Stromal cell of bone marrow (primary cell): ENCODE measurements at places on chromosomes 7 and 10.

GRCh38 chr10:116043304-116043703 lies 229.7 kb downstream of the GFRA1 start:
- no peak for DNase-seq

- no peak for DNase-seq
These were observed 13.8 kb downstream of the LRRC4 start for GRCh38 chr7:128017460-128017859.

GRCh38 chr7:50824882-50825281 lies 42.2 kb upstream of the GRB10 start:
- DNase-seq: no peak

DNA sequence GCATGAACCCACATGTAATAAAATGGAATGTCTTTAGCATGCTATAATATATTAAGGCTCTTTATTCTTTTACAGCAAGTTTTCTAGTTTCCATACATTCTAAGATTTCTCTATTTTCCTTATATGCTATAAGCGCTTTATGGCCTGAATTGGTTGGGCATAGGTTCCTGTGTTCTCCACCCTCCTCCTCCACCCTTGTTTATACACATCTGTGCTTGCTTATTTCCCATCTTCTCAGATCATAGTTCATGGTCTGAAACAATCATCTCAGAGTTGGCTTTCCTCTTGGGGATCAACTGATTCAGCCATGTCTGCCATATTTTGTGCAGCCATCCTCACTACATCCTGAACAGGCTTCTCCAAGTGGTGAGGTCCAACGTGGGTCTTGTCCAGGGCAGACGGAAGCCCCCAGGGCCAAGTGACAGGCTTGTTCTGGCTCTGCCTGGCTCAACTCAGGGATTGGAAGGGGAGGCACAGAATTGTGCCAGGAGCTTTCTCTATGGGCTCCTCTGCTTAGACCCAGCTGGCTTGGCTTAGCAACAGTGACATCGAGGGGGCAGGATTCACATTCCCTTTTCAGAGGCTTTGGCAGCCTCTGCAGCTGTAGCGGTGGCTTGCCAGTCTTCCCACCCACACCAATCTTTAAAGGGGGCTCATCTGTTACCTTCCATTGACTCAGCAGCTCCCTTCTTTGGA lies 327.3 kb downstream of the PTEN start:
- no peak for DNase-seq

DNA sequence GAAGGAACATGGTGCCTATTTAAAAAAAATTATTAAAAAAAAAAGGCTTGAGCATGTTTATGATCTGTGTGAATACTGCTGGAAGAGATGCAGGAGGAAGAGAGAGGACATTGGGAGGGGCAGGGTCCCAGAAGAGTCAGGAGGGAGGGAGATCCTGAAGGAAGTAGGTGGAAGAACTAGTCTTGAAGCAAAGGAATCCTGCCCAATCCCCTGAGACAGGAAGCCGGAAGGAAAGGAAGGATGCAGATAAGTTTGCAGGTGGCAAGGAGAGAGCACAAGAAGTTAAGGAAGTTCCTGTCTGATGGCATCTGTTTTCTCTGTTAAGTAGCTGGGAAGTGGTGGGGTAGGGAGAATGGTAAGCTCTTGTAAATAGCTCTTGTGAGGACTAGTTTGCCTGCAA lies 318.5 kb downstream of the DOCK4 start:
- DNase-seq: no peak

DNA sequence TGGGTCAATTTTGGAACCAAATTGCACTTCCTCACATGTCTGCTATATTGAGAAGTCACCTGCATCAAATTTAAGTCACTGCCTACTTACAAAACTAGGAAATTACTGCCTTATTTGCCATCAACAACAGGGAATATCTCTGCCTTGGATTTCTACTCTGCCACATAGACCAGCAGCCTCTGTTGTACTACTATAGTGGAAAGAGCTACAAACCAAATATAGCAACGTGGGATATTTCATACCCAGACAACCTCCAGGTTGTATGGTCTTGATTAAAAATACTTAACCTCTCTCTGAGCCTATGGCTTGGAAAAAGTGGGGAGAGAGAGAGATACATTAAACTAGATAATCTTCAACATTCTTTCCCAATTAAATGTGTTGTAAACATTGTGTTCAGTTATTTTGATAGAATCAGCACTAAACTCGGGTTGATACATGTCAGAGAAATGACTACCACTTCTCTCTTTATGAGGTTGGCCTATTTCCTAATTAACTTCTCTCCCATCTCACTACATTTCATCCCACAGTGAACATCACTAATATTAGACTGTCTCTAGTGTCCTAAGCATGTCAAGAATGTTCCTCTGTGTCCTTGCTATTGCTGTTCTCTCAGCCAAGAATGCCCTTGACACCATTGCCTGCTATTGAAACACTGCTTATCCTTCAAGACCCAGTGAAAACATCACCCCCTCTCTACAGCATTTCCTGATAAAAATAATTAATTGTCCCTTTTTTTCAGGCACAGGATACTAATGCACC lies 421.2 kb downstream of the IPMK start:
- no peak for DNase-seq

GRCh38 chr10:71188201-71188600 lies 24.2 kb upstream of the UNC5B start:
- no peak for DNase-seq

- no peak for DNase-seq
These were observed 1.9 kb upstream of the RUFY2 start for GRCh38 chr10:68408898-68409518.

GRCh38 chr7:35524112-35524804 lies 170.7 kb downstream of the HERPUD2 start:
- no peak for DNase-seq

GRCh38 chr10:2682491-2682890 lies 384.9 kb upstream of the PFKP start:
- DNase-seq: no peak

DNA sequence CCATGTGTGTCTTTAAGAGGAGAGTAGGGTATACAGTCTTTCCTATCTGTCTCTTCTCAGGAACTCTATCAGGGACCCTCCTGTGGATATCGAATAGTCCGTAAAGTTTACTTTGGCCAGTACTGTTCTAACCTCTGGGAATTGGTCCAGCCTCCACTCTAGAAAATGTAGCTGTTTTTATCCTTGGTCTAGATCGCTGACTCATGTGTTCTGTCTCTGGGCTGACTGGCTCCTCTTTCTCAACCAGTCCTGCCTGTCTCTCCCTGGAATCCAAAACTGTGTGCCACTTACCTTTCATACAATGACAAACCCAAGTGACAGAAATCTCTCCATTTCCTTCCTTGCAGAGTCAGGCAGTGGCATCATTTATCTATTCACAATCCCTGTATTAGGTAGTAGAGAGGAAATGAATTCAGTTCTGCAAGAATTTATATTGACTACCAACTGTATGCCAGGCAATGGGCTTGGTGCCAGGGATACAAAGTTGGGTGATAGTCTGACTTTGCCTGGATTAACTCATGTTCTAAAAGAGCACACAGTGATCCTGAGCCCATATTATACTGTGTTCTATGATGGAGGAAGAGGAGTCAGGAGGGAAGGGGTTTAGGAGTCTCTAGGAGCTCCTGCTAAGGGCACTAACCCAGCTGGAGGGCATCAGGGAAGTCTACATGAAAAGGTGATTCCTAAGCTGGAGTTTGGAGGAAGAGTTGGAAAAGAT lies 232.7 kb downstream of the LRMDA start:
- DNase-seq: no peak

GRCh38 chr10:120421250-120421649 lies 35.8 kb upstream of the PLPP4 start:
- DNase-seq: no peak

GRCh38 chr7:3682028-3682710 lies 381.1 kb downstream of the SDK1 start:
- DNase-seq: no peak

DNA sequence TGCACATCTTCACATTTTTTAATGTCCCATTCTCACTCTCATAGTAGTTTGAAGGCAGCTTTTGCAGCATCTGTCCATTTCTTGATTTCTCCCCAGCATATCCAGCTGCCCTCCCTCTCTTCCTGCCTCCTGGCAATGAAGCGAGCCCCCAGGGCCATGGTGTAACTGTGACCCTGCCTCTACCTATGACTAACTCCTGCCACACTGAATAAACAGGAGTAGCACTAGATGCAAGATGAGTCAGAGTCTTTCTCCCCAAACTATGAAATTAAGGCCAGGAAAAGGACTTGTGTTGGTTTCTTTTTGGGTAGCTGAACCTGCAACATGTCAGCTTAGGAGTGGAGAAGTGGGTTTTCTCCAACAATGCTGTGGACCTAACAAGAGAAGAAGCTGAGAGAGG lies 329.0 kb downstream of the RNLS start:
- DNase-seq: peak; percentile 86

GRCh38 chr10:110269374-110270318 lies 35.1 kb downstream of the SMNDC1 start:
- DNase-seq: peak; percentile 35

GRCh38 chr10:55146032-55146431 lies 345.0 kb upstream of the PCDH15 start:
- no peak for DNase-seq

- no peak for DNase-seq
These were observed 161.4 kb downstream of the RAPGEF5 start for GRCh38 chr7:22195397-22196172.

- no peak for DNase-seq
These were observed 24.0 kb downstream of the ZEB1 start for GRCh38 chr10:31343009-31343408.

DNA sequence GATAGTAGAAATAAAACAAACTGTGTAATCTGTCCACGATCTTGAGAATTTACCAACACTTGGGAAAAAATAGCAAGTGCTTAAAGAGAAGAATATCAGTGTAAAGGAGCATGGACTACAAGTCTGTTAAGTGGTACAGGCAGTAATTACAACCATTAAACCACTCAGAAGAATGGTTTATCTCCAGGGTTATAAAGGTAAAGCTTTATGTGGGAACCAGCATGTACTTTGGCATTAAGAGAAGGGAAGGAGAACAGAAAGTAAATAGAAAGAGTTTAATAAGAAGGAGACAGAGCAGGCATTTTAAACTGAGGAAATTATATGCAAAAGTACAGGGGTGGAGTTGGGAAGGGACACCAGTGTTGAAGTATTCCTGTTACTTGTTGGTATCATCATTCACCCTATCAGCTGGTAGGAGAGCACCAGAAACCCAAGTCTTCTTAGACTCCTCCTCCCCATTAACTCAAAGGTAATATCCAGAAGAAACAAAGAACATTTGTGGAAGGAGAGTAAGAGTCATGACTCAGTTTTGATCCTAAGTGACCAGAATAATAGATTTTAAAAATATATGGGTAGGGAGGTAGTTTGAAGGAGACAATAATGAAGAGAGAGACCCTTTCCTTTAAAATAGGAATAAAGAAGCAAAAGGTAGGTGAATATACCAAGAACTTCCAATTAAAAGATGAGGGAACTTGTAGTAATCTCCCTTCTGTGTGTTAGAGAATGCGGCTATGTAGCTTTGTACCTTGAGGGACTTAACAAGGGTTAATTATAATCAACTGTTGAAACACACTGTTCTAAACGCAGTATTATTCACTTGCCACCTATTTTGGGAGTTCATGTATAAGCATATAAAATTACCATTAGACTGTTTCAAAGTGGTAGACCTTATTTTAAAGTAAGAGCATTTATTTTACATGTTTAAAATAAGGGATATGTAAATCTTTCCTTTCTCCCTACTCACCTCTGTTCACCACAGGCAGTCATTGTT lies 92.1 kb upstream of the STRIP2 start:
- no peak for DNase-seq

- DNase-seq: no peak
These were observed 71.3 kb upstream of the PODXL start for GRCh38 chr7:131627735-131628190.

DNA sequence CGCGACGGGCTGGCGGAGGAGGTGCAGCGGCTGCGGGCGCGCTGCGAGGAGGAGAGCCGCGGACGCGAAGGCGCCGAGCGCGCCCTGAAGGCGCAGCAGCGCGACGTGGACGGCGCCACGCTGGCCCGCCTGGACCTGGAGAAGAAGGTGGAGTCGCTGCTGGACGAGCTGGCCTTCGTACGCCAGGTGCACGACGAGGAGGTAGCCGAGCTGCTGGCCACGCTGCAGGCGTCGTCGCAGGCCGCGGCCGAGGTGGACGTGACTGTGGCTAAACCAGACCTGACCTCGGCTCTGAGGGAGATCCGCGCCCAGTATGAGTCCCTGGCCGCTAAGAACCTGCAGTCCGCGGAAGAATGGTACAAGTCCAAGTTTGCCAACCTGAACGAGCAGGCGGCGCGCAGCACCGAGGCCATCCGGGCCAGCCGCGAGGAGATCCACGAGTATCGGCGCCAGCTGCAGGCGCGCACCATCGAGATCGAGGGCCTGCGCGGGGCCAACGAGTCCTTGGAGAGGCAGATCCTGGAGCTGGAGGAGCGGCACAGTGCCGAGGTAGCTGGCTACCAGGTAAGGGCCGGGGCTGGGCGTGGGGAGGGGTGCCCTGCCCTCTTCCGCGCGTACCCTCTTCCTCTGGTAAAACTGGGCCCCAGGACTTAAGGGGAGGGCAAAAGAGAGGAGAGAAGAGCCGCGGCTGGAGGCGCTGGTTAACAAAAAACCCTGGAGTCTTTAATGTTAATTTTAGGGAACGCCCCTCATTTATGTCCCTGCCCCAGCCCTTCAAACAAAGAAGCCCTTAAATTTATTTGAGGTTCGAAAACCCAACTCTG lies 987 bp downstream of the INA start:
- DNase-seq: no peak

GRCh38 chr7:158204453-158204852 lies 383.2 kb downstream of the PTPRN2 start:
- DNase-seq: no peak

DNA sequence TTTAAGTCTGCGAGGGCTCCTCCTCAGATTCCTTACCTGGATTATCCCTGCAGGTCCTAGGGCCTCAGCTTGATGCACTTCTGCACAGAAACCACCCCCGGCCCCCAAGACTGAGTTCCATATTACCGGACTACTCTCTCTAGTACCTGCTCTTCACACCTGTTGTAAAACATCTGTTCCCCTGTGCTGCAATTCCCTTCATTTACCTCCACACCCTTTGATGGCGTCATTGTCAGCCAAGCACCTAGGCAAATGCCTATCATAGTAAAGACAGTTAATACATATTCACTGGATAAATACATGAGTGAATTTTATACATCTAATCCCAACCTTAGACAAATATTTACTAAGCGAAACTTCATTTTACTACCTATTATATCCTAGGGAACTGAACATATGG lies 275.5 kb downstream of the PLXDC2 start:
- DNase-seq: no peak

- no peak for DNase-seq
These were observed 269.2 kb upstream of the TCERG1L start for GRCh38 chr10:131580674-131581073.

DNA sequence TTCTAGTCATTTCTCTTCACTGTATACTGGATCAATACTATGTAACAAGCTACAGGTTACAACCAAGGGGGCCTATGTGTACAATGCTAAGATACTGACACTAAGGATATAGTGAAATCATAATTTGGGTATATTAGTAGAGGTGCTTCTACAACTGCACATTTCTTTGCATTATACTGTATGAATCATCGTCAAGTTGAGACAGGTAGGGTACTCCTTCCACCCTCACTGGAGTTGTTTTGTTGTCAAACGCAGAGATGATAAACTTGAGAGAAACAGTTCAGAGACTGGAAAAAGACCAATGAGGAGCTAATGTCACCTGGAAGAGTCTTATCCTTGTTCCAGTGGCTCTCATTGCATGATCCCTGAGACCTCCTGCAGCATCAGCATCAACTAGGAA lies 208.2 kb upstream of the PRPS1L1 start:
- no peak for DNase-seq
